Fibroblast of mammary gland (primary cell): ENCODE measurements at places on chromosomes 4 and X.
A peak's percentile ranks its signal among the peaks of the same experiment; 100 is the strongest.

- no peak for DNase-seq
These were observed 164.2 kb downstream of the CBR4 start for GRCh38 chr4:168845897-168846296.

- no peak for DNase-seq
These were observed 711.2 kb downstream of the ADGRL3 start for GRCh38 chr4:61911313-61911756.

- DNase-seq: peak; percentile 95
These were observed 7.2 kb downstream of the IL15 start for GRCh38 chr4:141643557-141643956.

DNA sequence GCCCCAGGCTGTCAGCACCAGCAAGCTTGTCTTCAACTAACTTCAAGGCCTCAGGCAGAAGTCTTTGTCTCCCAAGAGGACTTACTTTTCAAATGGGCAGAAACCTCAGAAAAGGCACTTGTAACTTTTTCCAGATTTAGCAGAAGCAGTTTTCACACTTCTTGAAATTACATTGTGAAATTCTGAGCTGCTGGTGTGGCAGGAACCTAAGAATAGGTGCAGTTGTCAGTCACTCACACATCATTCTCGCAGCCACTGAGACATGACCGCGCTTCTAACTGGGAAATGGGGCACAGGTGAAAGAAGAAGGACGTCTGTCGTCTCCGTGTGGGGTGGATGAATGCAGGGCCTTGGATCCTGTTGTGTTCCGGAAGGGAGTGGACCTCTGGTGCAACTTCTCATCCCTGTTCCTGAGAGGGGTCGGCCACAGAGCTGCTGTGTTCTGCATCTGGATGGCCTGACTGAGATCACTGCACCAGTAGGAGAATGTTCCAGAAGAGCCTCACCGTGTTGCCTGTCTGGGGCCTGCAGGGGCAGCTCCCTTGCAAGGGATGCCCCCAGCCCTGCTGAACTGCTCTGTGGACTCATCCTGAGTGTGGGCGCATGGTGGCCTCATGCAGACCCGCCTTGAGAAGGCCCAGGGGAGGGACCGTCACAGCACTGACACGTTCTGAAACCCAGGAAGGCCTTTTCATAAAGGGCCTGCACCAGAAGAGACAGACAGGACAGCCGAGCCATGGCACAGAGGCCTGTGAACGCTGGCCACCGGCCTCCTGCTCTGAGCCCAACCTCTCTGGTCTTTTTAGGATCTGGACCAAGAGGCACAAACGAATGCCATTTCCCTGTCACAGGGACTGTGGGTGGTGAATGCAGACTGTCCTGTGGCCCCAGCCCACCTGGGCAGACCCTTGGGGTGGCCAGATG lies 18.7 kb downstream of the NAT8L start:
- DNase-seq: no peak

- no peak for DNase-seq
These were observed 376 bp upstream of the C4orf36 start for GRCh38 chr4:86892636-86892960.

DNA sequence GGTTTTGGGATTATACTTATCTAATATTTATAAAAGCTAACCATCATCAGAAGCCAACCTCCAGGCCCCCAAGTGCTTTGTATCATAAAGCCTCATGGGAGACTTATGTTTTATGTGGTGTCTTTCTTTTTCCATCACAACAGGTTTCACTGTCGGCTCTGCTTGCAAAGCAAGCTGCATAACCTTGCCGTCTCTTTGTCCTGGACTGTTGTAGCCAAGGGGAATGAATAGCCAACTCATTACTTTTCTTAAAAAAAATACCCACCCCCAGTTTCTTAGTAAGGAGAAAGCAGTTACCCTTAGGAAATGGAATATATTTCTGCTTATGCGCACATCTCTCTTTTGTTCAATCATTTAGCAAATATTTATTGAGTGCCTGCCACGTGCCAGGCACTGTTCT lies 40.7 kb downstream of the FAM184B start:
- no peak for DNase-seq
